ENCODE measurements at places on chromosomes 7 and 10.

DNA sequence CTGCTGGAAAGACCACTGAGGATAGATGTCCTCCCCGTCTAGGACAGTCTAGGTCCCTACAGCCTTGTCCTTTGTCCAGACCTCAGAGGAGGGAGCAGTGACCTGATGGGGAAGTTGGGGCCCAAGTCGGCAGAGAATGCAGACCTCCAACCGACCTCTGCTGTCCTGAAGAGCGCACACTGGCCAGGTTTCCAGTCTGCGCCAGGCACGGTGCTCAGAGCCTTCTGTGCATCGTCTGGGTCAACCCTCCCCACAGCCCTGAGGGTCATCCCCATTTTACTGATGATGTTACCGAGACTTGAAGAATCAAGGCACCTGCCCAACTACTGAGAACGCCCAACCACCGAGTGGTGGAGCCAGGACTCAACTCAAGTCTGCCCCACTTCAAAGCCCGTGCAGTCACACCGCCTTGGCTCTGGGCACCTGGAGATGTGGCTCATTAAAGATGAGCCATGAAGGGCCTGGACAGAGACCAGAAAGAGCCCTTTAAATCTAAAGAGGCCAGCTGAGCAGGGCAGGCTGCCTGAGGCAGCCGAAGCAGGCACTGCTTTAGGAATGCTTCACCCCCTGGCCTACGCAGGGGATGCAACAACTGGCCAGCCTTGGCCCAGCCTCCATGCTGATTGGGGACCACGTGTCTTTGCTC is 4.4 kb downstream of the ITPRIP start:
- ATAC-seq: no peak

DNA sequence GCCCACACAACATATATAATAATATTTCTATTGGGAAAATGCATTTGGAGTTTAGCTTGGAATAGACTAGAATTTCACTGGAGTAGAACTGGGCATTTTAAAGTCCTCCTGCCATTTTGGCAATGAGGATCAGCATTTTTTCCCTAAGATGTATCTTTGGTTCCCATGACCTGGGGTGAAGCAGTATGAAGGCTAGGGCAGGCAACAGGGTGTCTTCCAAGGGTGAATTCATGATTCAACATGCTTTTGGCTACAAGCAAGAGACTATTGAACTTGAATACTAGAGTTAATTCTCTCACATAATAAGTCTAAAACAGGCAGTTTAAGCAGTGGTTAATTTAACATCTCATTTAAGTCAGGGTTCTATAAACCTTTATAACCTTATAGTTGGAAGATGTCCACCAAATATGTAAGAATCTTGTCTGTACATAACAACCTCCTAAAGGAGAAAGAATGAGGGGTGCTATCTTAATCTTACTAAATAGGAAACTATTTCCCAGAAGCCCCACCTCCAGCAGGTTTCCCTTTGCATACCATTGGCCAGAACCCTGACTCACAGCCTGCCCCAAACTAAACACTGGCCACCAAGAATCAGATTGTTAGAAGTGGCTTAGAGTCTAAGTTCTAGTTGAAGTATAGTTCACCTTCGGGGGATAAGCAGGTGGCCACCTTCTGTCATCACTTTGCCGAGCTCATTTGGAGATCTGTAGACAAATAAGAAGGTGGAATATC is 96.0 kb upstream of the PRPS1L1 start:
- ATAC-seq: no peak

- ATAC-seq: no peak
Measured at GRCh38 chr10:61895898-61896600, 5.5 kb upstream of the ARID5B start.

DNA sequence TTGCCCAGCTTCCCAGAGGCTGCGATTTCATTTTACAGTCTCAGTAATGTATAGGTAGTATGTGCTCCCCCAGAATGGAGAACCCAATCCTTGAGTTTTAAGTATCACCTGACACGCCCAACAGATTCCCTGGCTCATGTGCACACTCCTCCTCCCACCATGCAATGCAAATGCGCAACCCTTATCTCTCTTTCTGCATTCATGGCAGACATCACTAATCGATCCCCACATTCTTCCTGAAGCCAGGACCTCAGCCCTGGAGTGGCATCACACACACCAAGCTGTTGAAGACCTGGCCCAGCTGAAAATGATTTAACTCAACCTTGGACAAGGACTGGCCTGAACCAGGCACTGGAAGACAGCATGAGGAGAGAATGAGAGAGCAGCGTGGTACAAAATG is 68.4 kb downstream of the ZRANB1 start:
- ATAC-seq: no peak

DNA sequence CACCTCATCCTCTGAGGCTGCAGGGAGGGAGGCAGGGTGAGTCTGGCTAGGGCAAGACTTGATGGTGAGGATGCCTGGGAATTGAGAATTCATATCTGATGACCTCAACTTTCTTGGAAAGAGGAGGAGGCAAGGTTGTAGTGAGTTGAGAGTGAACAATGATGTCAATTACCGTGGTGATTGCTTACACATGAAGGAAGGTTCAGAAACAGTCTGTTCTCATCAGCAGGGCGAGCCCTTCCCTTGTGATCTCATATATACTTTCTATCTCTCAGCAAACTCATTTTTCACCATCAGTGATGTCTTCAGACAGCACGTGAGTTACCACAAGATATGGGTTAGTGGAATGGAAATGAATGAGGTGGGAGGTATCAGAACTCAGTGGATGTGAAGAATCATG is 20.1 kb upstream of the COL13A1 start:
- ATAC-seq: no peak

DNA sequence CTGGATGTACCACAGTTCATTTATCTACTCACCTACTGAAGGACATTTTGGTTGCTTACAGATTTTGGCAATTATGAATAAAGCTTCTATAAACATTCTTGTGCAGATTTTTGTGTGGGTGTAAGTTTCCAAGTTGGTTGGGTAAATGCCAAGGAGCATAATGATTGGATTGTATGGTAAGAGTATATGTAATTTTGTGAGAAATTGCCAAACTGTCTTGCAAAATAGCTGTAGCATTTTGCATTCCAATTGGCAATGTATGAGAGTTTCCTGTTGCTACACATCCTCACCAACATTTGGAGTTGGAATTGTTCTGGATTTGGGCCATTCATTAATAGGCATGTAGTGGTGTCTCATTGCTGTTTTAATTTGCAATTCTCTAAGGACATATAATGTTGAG is 33.9 kb upstream of the HYAL4 start:
- no peak for ATAC-seq

GRCh38 chr7:919924-920341 is 34.5 kb downstream of the ADAP1 start:
- ATAC-seq: no peak

DNA sequence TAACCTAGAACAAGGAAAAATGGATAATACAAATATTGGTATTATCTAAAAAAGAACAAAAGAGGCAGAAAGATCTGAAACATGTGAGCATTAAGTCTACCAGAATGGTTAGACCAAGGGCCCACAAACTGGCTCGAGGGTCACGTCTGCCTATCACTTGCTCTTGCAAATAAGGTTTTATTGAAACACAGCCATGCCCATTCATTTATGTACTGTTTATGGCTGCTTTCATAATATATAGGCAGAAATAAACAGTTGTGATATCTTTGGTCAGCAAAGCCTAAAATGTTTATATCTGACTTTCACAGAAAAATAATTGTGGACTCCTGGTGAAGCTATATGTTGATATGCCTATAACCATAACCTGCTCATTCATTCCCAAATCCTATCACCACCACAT is 71.8 kb downstream of the AASS start:
- no peak for ATAC-seq

GRCh38 chr7:35379481-35379880 is 125.6 kb upstream of the TBX20 start:
- ATAC-seq: no peak

DNA sequence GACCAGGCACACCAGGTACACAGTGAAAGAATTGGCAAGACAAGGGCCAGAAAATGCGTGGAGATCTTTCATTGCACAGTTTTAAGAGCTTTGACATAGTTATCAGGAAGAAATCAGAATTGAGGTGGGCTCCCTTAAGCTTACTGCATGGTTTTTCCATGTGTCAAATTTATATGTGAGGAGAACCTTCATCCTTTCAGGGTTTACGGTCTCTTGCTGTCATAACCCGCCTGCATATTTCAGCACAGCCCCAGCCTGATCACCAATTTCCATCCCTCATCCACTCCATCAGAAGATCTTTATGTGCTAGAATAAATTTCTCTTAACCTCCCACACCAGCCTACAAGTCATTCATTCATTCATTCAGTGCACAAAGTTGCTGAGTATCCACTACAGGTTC is 373.1 kb downstream of the KCNMA1 start:
- ATAC-seq: no peak

- no peak for ATAC-seq
Measured at GRCh38 chr10:131062621-131063260, 248.8 kb downstream of the TCERG1L start.

- no peak for ATAC-seq
Measured at GRCh38 chr7:66326501-66327215, 121.5 kb downstream of the TPST1 start.

- ATAC-seq: no peak
Measured at GRCh38 chr10:108443636-108444035, 1279.1 kb upstream of the SORCS1 start.

DNA sequence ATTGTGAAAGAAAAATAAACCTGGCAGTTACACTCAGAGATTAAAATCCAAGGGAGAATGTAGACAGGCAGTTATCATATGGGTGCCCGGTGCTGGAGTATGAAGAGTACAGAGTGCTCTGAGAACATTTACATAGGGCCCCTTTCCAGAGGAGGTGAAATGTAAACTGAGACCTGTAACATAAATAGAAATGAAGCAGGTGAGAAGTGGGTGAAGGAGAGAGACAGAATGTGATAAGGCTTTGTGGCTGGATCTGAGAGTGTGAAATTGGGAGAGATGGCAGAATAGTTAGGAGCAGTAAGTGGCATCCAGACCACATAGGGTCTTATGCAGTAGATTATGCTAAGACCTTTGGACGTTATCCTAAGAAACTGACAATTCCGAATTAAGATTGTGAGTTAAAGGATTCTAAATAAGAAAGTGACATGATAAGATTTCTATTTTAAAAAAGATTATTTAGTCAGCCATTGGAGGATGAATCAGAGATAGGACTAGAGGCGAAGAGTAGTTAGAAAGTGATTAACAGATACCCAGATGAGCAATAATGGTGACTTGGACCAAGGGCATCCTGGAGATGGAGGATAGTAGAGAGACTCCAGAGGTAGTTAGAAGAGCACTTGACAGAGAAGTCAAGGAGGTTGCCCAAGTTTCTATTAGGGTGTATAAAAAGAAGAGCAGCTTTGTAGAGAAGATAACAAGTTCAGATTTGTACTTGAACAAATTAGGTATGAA is 36.7 kb downstream of the DNAH11 start:
- peak; percentile 67 for ATAC-seq

DNA sequence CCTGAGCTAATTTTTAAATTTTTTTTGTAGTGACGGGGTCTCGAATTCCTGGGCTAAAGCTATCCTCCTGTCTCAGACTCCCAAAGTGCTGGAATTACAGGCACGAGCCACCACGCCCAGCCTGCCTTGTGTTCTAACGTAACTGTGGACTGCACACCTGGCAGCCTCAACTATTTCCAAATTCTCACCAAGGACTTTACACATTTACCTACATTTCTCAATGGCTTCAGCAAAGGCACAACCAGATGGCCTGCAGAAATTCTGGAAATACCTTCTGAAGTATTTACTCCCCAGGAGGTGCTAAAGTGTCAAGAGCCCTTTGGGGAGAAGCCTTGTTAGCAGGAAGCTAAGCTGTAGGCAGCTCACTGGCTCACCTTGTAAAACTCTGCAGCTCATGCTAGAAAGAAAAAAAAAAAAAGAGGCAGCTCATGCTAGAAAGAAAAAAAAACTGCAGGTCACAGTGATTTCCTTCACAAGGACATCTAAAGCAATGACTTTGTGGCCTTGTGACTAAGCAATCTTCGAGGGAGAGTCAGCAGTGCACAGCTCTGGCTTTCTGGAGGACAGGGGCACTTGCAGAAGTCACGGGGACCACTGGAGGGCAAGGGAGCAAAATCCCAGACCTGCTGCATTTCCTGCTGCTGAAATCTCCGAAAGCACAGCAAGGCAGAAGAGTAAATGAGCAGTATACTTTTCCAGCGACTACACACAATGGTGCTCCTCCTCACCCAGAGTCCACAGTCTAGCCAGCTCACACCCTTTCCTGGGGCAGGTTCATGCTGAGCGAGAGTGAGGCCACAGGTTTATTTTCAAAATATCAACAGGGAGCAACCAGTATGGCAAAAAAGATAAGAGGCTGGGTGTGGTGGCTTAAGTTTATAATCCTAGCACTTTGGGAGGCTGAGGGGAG is 40.4 kb downstream of the BAIAP2L1 start:
- no peak for ATAC-seq

DNA sequence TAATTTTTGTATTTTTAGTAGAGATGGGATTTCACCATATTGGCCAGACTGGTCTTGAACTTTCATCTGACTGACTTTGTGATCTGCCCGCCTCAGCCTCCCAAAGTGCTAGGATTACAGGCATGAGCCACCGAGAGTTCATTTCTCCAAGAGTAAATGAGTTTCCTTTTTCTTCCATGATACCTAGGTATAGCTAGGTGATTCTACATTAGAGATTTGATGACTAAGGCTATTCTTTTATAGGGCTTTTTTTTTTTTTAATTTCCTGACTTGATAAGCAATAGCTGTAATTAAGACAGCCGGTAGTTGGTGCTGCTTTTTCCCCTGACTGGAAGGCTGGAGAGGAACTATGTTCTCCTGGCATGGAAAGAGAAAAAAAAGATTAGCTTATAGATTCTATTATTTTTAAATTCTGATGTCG is 3.3 kb downstream of the PTPN12 start:
- no peak for ATAC-seq

DNA sequence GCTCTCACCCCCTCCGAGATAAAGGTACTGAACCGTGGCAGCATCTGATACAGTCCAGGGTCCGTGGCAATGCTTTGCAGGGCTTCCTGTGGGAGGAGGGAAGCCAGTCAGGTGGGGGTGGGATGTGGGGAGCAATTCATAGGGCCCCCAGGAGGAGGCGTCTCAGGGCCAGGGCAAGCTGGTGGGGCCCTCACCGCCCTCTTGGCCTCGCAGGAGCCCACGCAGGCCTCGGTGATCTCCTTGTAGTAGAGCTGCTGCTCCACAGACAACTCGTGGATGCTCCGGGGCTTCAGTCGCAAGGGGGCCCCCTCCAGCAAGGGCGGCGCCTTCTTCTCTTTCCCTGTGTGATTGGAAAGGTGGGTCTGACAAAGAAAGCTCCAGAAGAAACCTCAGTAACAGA is 7.2 kb downstream of the TAF6 start:
- no peak for ATAC-seq

GRCh38 chr7:101238226-101239182 is 902 bp upstream of the CLDN15 start:
- ATAC-seq: no peak

- no peak for ATAC-seq
Measured at GRCh38 chr7:47473499-47474210, 108.3 kb downstream of the TNS3 start.

GRCh38 chr10:116133634-116134033 is 139.4 kb downstream of the GFRA1 start:
- no peak for ATAC-seq

GRCh38 chr7:117110480-117111315 is 157.4 kb downstream of the ST7 start:
- peak; percentile 98 for ATAC-seq
